ENCODE measurements at places on chromosomes 2 and 18.

DNA sequence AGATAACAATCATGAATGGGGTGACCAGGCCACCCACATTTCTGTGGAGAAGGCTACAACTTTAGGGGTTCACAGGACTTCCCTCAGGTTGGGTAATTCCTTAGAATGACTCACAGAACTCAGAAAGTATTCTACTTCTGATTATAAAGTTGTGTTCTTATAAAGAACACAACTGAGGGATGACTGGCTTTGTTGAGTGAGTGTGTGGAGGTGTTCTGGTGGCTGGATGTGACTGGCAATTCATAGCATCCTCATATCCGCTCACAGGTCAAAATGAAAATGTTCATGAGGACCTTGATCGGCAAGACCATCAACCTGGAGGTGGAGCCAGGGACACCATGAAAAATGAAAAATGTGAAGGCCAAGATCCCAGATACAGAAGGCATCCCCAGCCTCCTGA lies 143.3 kb upstream of the CAB39 start:
- no peak for DNase-seq

DNA sequence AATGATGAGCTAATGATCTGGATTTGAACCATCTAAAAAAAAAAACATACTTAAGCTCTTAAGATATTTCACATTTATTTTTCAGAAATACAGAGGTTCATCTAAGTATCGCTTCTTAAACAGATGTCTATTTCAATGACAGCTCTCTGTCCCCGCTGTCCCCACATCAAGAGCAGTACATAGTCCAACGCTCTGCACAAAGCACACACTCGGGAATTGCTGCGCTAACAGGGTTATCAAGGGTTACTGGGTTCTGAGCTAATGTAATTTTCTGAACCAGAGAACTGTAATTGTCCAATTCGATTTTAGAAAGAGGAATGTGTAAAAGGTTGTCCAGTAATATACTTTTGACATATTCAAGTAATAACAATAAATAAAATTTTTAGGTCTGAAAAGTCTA lies 58.8 kb upstream of the ST8SIA5 start:
- no peak for DNase-seq

- peak; percentile 25 for DNase-seq
These were observed 1.5 kb downstream of the CRYBA2 start for GRCh38 chr2:218991674-218992168.

DNA sequence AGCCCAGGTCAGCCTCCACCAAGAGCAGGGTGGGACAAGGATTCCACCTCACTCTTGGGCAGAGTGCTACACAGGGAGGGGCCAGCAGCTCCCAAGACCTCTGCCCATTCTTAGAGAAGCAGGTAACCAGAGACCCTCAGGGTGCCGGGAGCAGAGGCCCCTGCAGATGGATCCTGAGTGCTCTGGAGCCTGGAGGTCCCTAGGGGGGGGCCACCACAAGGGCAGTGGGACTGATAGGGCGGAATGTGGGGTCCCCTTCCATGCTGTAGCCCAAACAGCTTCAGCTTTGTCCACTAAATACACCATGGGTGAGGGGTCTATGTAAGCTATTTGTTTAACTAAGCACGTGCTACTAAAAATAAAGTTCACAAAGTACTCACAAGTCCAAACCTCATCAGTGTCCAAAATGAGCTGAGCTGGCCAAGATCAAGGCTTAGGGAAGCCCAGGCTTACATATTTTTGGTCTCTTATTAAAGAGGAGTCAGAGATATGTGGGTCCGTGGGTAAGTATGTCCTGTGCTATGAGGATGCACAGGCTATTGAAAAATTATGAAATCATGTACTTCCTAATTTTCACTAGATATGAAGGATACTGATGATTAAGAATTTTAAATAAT lies 21.5 kb upstream of the GPC1 start:
- no peak for DNase-seq

- peak; percentile 61 for DNase-seq
These were observed 92.1 kb downstream of the AOX1 start for GRCh38 chr2:200677721-200678532.

GRCh38 chr18:79203017-79203605 lies 133.9 kb downstream of the ATP9B start:
- no peak for DNase-seq

DNA sequence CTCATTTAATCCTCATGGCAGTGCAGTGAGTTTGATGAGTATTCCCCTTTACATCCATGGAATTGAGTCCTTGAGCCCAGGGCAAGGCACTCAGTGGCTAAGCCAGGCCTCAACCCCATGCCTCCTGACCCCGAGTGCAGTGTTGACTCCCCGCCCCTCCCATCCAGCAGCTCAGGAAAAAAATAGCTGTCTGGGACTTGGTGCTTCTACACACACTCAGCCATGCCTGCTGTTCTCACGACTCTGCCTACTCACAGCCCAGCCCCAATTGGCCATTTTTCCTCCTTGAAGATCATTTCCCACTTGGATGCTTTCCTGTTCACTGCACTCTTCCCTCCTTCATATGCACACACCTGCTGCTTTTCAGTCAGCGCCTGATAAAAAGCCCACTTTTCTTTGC lies 8.8 kb downstream of the FOSL2 start:
- DNase-seq = no peak

All from fibroblast of upper back skin (primary cell).